ENCODE measurements at places on chromosomes 6 and 20. TPM values are rescaled to one million over a fixed set of nuclear protein-coding genes. Genes with fewer than 3 reads are reported as not detected.
A peak's percentile ranks its signal among the peaks of the same experiment; 100 is the strongest.

Gene DUSP15
- total RNA-seq, result 0.27 TPM

Gene CGAS
- 2.9 TPM for total RNA-seq

Gene KIF25
- total RNA-seq, result 0.27 TPM

Gene TGM2
- 33.9 TPM for total RNA-seq

Gene BTN1A1
- total RNA-seq, result not detected

Gene FOXQ1
- total RNA-seq, result 0.27 TPM

- no peak for DNase-seq
Measured at GRCh38 chr6:26311012-26311384, 54.0 kb upstream of the BTN3A2 start.

- DNase-seq, result no peak
Measured at GRCh38 chr20:61525781-61526431, 273.8 kb downstream of the CDH4 start.

DNA sequence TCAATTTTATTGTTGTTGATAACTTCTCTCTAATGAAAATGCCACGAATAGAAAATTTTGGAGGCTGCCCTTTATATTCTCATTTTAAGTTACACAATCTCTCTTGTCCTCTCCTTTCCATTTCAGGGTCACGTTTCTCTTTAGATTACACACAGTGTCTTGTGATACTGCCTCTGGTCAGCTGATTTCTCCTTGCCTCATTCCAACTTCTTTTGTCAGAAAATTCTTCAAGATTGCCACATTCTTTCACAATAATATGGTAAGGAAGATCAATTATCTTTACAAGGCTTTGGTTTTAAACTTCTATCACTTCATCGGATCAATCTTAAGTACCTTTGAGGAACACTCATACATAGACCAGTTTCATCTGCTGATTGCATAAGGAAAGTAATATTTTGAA is 370.3 kb downstream of the RFPL4B start:
- no peak for DNase-seq

DNA sequence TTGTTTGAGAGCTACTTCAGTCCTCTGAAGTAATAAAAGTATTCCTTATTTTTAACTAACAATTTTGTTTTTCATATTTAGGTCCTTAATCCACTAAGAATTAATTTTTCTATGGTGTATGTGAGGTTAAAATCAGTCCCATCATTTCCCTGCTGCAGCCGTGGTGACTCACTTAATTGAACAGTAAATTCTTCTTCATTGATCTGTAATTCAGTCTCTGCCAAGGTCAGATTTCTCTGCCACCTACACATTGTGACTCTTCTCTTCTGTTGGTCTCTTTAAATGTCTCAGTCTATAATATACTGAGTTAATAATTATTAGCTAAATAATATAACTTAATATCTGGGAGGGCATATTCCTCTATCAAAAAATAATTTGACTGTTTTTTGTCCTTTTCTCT is 262.3 kb downstream of the UTRN start:
- DNase-seq, result no peak

DNA sequence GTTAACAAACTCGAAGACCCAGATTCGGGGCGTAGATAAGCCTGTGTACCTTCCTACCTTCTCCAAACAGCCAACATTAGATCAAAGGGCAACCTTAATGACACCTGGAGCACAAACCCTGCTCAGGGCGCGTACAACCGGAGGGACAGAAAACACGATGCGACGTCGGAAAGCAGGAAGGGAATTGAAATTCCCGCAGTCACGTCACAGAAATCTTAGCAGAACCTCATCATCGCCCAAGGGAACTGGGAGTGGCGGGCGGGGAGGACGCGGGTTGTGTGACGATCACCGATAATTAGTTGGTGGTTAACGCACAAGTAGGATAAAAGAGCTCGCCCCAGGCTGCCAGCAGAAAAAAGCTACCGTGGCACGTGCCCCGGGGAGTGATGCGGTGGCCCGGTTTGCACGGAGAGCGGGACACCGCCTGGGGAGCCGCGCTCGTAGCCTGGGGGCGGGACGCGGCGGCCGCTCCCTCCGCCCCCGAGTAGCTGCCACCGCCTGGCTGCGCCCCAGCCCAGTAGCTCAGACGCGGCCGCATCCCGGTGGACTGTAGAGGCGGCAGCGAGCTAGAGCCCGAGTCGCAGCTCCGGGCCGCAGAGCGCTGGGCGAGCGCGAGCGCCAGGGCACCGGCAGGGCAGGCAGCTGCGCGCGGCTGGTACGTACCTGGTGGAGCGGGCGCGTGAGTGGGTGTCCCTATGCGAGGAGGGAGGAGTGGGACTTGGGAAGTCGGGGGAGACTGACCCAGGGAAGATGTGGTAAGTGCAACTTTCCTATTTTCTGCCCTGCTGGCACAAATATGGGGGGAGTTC is at the start of gene PKIB:
TSS of gene PKIB (plus strand) at position 525 of the 809 bp plus-strand sequence. CDS start 107,390 bp downstream, outside the sequence.
- DNase-seq, result peak; percentile 87

GRCh38 chr20:52303281-52303950 is 111.8 kb upstream of the ZFP64 start:
- DNase-seq, result no peak

GRCh38 chr6:119862719-119863118 is 513.2 kb upstream of the MAN1A1 start:
- no peak for DNase-seq

GRCh38 chr6:42197555-42198362 is 3.0 kb upstream of the GUCA1B start:
- no peak for DNase-seq

DNA sequence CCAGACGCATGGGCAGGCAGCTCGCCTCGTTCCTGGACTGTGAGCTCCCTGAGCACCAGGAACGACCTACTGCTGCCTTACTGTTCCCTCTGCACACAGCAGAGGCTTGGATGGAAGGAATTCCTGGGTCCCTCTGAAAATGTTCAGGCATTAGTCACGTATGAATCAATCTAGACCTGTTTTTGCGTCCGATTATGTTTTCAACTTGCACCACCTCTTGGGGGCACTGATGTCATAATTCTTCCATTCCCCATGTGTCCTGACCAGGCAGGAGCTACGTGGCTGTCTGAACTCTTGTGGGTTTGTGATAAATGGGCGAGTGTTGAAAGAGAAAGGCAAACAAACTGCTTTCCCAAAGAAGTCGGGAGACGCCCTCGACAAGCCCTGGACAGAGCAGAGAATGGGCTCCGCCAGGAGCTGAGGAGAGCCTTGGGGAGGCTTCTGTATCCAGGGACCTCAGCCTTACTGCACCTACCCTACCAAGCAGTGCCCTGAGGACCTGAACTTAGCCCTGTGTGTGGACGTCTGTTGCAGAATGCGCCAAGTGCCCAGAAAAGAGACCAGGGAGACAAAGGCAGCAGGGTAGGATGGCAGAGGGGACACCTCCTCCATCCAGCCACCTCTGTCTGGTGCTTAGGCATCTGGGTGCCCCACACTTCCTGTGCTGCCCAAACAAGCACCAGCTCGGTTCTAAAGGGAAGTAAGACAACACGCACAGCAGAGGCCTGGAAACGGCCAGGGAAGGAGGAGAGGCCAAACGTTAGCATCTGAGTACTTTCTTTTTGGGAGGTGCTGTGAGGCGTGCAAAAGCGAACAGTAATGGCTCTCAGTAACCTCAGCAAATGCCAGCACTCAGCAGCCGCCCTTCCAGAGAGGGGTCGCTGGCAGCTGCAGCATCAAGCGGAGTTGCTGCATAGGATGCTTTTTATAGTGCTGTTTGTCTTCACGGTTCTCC is 124.2 kb downstream of the LY86 start:
- DNase-seq, result peak; percentile 65

GRCh38 chr6:41586252-41587007 is 40.2 kb downstream of the FOXP4 start:
- DNase-seq, result no peak

- no peak for DNase-seq
Measured at GRCh38 chr6:151179321-151179720, 60.4 kb upstream of the AKAP12 start.

- no peak for DNase-seq
Measured at GRCh38 chr20:62020935-62021701, 44.6 kb downstream of the TAF4 start.
